ENCODE measurements at places on chromosomes 3 and 15.
A peak's percentile ranks its signal among the peaks of the same experiment; 100 is the strongest.

- DNase-seq, result no peak
Measured at GRCh38 chr15:76208786-76209424, 102.4 kb downstream of the ETFA start.

DNA sequence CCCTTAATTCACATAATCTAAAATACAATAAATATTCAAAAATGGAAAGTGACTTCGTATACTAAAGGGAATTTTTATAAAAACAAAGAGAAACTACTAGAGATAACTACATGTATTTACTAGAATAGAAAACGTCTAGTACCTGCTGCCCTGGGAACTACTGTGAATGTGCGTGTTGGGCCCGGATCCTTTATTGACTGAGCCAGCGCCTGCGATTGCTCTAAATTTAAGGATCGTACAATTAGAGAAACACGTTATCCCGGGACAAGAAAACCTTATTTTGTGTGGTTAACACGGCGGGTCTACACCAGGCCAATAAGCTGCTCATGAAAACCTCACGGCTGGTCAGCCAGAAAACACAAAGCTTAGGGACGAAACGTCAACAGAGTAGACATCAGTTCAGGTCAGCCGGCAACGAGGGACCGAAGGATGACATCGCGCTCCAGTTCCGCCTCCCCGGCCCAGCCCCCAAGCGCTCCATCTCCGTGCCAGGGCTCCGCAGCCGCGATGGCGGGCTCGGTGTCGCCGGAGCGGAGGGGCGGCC is 555 bp downstream of the TM2D3 start:
- DNase-seq, result no peak

DNA sequence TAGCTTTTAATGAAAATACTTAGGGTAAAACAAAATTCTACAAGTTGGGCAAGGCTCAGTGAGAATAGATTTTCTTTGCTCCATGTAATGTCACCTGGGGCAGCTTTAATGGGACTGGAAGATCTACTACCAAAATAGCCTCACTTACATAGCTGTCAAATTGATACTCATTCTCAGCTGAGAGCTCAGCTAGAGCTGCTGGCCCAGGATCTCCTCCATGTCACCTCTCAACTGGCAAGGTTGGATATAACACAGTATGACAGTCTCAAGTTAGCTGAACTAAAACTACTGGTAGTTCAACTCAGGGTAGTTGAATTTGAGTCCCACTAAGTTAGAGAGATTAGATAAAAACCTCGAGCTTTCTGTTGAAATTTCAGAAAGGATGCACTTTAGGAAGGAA is 218.5 kb upstream of the PLSCR5 start:
- no peak for DNase-seq

DNA sequence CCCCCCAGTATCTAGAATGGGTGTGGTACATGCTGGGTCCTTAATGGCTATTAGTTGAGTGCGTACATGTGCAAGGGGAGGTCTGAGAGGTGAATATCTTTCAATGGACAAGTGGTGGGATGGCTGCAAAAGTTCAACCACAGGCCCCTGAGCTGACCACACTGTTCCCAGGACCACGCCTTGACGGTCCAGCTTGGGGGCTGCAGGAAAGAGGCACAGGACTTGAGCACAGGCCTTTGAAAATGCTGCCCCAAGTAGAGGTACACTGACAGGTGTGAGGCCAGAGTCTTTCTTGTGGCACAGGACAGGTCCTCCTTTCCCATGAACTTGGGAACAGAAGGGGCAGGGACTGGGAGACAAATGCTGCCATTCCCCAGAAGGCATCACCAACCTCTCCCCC is 24.0 kb downstream of the AMOTL2 start:
- DNase-seq, result no peak

GRCh38 chr3:45664578-45664977 is 24.6 kb upstream of the SACM1L start:
- DNase-seq, result peak; percentile 60
